ENCODE measurements at places on chromosomes 16 and 17.

DNA sequence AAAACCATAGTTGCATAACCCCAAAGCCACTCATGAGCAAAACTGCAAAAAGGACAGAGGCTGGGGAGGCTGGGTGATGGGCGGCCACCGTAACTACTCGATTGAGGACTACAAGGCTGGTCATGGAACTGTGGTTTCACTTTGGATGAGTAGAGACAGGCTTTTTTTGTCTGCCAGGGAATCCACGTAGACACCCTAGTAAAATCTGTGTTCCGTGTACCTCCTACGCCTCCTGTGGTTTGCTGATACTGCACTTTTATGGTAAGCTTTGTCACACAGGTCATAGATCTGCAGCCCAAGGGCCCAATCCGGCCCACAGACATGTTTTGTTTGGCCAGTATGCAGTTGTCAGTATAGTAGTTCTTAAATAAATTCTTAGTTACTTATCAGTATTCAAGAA is 2.2 kb upstream of the TLCD3B start:
- DNase-seq = no peak

DNA sequence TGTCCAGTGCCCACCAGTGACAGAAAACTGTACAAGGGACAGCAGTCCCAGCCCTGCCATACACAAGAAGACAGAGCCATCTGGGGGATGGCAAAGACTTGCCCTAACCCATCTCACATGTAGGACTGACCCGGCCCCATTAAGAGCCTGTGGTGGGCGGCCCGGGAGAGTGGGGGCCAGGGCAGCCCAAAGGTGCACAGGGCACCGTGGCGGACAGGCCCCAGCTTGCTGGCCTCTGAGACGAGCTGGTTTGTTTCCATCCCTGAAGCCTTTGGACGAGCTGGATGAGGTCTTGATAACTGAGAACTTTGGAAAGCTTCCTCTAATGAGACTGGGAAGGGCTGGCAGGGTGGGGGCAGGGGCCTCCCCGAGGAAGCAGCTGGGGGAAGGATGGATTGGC is 11.0 kb upstream of the RCVRN start:
- DNase-seq = no peak

DNA sequence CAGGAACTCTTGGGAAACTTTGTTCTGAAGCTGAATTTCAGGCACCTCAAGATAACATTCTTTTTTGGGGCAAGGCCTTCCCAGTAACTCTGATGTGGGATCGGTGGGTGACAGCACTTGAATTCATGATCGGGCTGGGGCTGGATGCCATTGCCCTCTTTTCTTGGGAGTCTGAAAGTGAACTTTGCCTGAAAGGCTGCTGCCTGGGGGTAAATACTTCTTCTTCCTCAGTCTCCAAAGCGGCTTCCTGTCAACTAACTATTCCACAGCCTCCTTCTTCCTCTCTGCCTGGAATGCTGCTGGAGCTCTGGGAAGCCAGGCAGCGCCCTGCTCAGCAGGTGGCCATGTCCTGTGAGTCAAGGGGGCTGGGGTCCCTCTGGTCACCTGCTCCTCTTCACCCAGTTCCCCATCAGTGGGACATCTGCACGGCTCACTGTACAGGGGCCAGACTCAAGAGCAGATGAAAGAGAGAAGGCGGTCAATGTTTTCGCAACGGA is 79.5 kb downstream of the WIPI1 start:
- no peak for DNase-seq

- no peak for DNase-seq
Measured at GRCh38 chr16:4640572-4641305, 16.1 kb downstream of the MGRN1 start.

- no peak for DNase-seq
Measured at GRCh38 chr16:75263963-75264445, 12.6 kb upstream of the BCAR1 start.

DNA sequence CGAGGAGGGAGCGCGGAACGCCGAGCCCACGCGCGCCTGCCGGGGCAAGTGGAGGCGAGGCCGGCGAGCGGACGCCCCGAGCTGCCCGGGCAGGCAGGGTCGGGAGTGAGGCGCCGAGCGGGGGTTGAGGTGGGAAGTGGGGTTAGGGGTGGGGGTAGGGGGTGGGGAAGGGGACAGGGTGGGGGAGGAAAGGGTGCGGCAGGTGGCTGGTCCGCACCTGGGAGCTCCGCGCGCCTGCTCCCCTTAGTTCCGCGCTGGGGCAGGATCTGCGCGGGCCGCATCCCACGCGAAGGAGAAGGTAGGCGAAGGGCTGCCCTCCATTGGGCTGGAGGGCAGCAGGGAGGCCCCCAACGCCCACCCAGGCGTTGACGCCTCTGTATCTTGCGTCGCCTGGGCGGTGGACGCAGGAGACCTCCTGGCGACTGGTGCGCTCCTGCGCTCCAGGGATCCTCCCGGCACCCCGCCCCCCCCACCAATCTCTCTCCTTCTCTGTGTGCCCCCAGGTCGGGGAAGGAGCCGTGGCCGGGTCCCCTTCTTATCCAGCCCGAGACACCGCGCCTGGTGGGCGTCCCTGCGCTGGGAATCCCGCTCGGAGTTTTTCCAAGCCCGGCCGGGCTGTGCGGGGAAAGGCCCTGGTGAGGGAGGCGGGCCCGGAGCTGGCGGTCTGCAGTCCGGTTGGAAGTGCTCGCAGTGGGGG is 51.3 kb upstream of the AMZ2 start:
- DNase-seq = no peak

GRCh38 chr17:19487024-19487600 is 46.5 kb upstream of the SLC47A1 start:
- no peak for DNase-seq

GRCh38 chr17:80848449-80849102 is 143.1 kb upstream of the CHMP6 start:
- DNase-seq = no peak

GRCh38 chr17:27494192-27495091 is 38.2 kb downstream of the KSR1 start:
- DNase-seq = no peak

GRCh38 chr16:30184096-30184890 is 891 bp downstream of the CORO1A start:
- no peak for DNase-seq

- no peak for DNase-seq
Measured at GRCh38 chr17:36501963-36502362, 15.5 kb downstream of the ZNHIT3 start.

- no peak for DNase-seq
Measured at GRCh38 chr17:48052956-48053757, 5.0 kb downstream of the NFE2L1 start.

DNA sequence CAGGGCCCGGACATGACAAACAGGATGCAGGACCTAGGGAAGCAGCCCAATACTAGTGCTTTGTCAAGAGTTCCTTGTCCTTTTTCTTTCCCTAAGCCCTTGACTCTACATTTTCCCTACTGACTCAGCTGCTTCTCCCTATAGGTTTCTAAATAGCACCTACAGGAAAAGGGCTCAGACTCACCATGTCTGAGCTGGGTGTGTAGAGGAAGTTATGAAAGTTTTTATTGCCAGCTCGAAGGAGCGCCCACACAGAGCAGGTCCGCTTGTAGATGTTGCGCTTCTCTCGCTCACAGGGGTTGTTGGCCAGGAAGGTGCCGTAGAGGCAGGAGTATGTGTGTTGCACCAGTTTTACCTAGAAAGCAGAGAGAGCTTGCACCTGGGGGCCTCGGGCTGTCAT is 10.6 kb downstream of the MTMR4 start:
- DNase-seq = no peak
